ENCODE measurements at places on chromosomes 13 and 19.
A peak's percentile ranks its signal among the peaks of the same experiment; 100 is the strongest.

DNA sequence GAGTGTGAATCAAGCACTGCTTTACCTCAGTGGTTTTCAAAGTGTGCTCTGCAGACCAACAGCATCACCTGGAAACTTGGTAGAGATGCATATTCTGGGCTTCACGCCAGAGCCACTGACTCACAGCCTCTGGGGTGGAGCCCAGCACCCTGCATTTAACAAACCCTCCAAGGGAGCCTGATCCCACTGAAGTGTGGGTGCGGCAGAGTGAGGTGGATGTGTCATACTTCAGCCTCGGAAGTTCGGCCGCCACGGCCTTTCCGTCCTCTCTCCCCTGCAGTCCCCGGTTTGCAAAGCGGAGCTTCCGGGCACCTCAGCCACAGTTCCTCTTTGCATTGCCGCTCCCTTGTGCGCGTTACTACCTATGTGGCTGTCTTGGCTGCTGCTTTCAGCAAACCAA, 33.3 kb upstream of the MICU2 start:
- peak; percentile 39 for DNase-seq

- DNase-seq = no peak
Observed at GRCh38 chr13:85266771-85267170, 532.4 kb downstream of the SLITRK6 start.

DNA sequence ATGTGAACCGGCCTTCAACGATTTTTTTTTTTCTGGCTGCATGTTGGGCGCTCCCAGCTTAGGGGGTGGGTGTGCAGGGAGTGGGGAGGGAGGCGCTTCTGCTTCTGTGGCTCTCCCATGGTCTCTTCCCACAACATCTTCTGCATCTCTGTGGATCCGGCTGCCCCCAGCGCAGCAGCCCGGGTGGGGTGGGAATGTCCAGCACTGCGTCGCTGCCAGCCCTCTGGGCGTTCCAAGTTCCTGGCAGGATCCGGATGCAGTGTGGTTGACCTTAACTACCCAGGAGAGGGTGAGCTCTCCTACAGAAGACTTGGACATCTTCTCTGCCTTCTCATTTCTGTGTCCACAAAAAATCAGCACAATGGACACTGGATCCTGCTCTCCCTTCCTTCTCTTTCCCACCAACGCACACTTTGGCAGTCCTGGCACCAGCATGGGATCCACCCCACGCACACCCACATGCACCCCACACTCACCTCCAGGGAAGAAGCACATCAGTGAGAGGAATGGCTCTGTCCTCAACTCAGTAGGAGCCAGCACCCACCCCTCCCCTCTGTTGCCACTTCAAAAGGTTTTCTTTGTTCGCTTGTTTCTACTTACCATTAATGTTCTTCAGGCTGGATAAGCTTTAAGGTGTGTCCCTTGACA, 177.3 kb downstream of the COL4A1 start:
- DNase-seq = no peak

GRCh38 chr13:34346626-34347025, 528.7 kb downstream of the RFC3 start:
- no peak for DNase-seq
